ENCODE measurements at places on chromosomes 5 and 9. TPM values are rescaled to one million over a fixed set of nuclear protein-coding genes. Genes with fewer than 3 reads are reported as not detected.

The STPG3 gene
- not detected for polyA plus RNA-seq

The PITX1 gene
- polyA plus RNA-seq: not detected

The SPATA31C1 gene
- polyA plus RNA-seq: not detected

The TSSK1B gene
- polyA plus RNA-seq: not detected

The BRIX1 gene
- polyA plus RNA-seq: 49.6 TPM

The PCDHGA12 gene
- 8.5 TPM for polyA plus RNA-seq

The HRCT1 gene
- 3.6 TPM for polyA plus RNA-seq

The CYSRT1 gene
- 0.75 TPM for polyA plus RNA-seq

The COQ4 gene
- 34.1 TPM for polyA plus RNA-seq

The SV2C gene
- polyA plus RNA-seq: not detected

The TLX3 gene
- polyA plus RNA-seq: not detected

The ASPN gene
- polyA plus RNA-seq: 5.3 TPM

The RNF224 gene
- polyA plus RNA-seq: not detected

The BTNL8 gene
- not detected for polyA plus RNA-seq

The PCA3 gene
- not detected for polyA plus RNA-seq

The TAF1L gene
- not detected for polyA plus RNA-seq
